ENCODE measurements at places on chromosomes 7 and 10. TPM values are rescaled to one million over a fixed set of nuclear protein-coding genes. Genes with fewer than 3 reads are reported as not detected.

- no peaks in the 10 kb centered on the region for H3K36me3 ChIP-seq
- H3K27ac ChIP-seq = no peak within 1 kb of the TSS
Observed at GRCh38 chr10:18140149-18140956, at the start of gene CACNB2. CACNB2 (plus strand) TSS chr10:18140424.

PFKFB3 gene
- 251 TPM for total RNA-seq

COL17A1 gene
- total RNA-seq = not detected

GRCh38 chr7:41928781-41929180 lies 225.9 kb upstream of the INHBA start:
- H3K4me3 ChIP-seq = no peak overlapping the region
- no peaks in the 10 kb centered on the region for H3K36me3 ChIP-seq
- no peak overlapping the region for H3K27ac ChIP-seq
- no peaks in the 10 kb centered on the region for H3K27me3 ChIP-seq

- peak; percentile 56 for DNase-seq
- H3K27ac ChIP-seq = peak overlapping the region; percentile 81
- H3K27me3 ChIP-seq = no peaks in the 10 kb centered on the region
- H3K4me3 ChIP-seq = no peak overlapping the region
- H3K36me3 ChIP-seq = no peaks in the 10 kb centered on the region
Observed at GRCh38 chr7:8114175-8114574, 145.6 kb downstream of the GLCCI1 start.

PITRM1 gene
- total RNA-seq = 65.3 TPM

SMIM30 gene
- 24.4 TPM for total RNA-seq

DNA sequence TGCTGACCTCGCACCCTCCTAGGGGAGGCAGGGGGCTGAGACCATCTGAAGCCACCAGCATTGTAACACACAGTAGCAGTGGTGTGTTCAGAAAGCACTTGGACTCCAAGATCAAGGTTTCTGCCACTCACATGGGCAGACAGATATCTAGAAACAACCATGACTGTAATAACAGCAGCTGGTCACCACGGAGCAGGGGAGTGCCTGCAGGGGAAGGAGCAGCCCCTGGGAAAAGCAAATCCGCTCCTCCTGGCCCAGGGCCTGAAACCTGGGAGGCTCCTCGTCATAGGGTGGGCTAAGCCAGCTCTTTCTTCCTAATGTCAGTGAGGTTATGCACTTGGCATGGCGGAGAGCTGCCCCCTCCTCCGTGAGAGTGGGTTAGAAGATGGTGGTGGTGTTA lies 118.4 kb upstream of the INSYN2A start:
- H3K27me3 ChIP-seq = no peaks in the 10 kb centered on the region
- no peaks in the 10 kb centered on the region for H3K36me3 ChIP-seq
- DNase-seq = no peak
- H3K4me3 ChIP-seq = no peak overlapping the region
- no peaks in the 10 kb centered on the region for H3K4me1 ChIP-seq

STEAP2 gene
- not detected for total RNA-seq

All from B cell (primary cell).